ENCODE measurements at places on chromosomes 16 and 17. TPM values are rescaled to one million over a fixed set of nuclear protein-coding genes. Genes with fewer than 3 reads are reported as not detected.

TMEM88 gene
- 0.96 TPM for total RNA-seq

ZNF688 gene
- total RNA-seq, result 10.0 TPM

KRT31 gene
- total RNA-seq, result not detected

IRF8 gene
- 0.29 TPM for total RNA-seq

ABCC12 gene
- not detected for total RNA-seq

CYB5D1 gene
- 23.1 TPM for total RNA-seq

MLKL gene
- total RNA-seq, result 22.8 TPM

C16orf46 gene
- 0.85 TPM for total RNA-seq

MKS1 gene
- 10.7 TPM for total RNA-seq

ITPRIPL2 gene
- total RNA-seq, result 19.3 TPM

TBX21 gene
- 0.03 TPM for total RNA-seq

TNP2 gene
- total RNA-seq, result not detected

KRTAP4-8 gene
- not detected for total RNA-seq

SYT17 gene
- total RNA-seq, result 11.6 TPM

ASIC2 gene
- 2.4 TPM for total RNA-seq

NGFR gene
- total RNA-seq, result 0.83 TPM

CDH13 gene
- total RNA-seq, result 0.01 TPM

GP1BA gene
- total RNA-seq, result not detected

UBE2O gene
- total RNA-seq, result 33.3 TPM

NLRC3 gene
- not detected for total RNA-seq

KRT28 gene
- not detected for total RNA-seq

KRTAP16-1 gene
- not detected for total RNA-seq

SYNGR3 gene
- total RNA-seq, result 6.5 TPM

WNT9B gene
- not detected for total RNA-seq

KRTAP3-2 gene
- total RNA-seq, result 0.35 TPM

KNOP1 gene
- total RNA-seq, result 49.9 TPM

RNF135 gene
- total RNA-seq, result 26.3 TPM

HSD17B2 gene
- not detected for total RNA-seq

GCGR gene
- total RNA-seq, result 0.26 TPM

MAPT gene
- 1.7 TPM for total RNA-seq

TBC1D3H gene
- not detected for total RNA-seq

CDK3 gene
- 5.8 TPM for total RNA-seq

RAB11FIP4 gene
- 1.7 TPM for total RNA-seq

NKD1 gene
- 0.30 TPM for total RNA-seq

DLX3 gene
- 0.20 TPM for total RNA-seq

PRKCB gene
- total RNA-seq, result 0.24 TPM

FZD2 gene
- 37.4 TPM for total RNA-seq

MTMR4 gene
- 10.4 TPM for total RNA-seq

CDH5 gene
- total RNA-seq, result 0.28 TPM

ZNF624 gene
- total RNA-seq, result 3.3 TPM

FBXL16 gene
- 1.5 TPM for total RNA-seq

NOB1 gene
- total RNA-seq, result 117 TPM

ZNF469 gene
- 14.2 TPM for total RNA-seq

CLDN6 gene
- 0.17 TPM for total RNA-seq

ASPA gene
- not detected for total RNA-seq

All from A549 treated with DMSO at 1 μM for 4 hours (cell line).